ENCODE measurements at places on chromosomes 3 and 15.

- H3K36me3 ChIP-seq: no peaks in the 10 kb centered on the region
- no peak overlapping the region for H3K4me3 ChIP-seq
- H3K27me3 ChIP-seq: no peaks in the 10 kb centered on the region
Measured at GRCh38 chr15:75695220-75695619, 17.4 kb downstream of the CSPG4 start.

- peak; percentile 77 for DNase-seq
- H3K27ac ChIP-seq: peak overlapping the region; percentile 93
- peak overlapping the region; percentile 40 for H3K4me3 ChIP-seq
- no peaks in the 10 kb centered on the region for H3K27me3 ChIP-seq
- peaks cover 90% of the 10 kb centered on the region for H3K4me1 ChIP-seq
- H3K36me3 ChIP-seq: no peaks in the 10 kb centered on the region
Measured at GRCh38 chr3:66439666-66440344, 61.0 kb downstream of the LRIG1 start.

- no peak overlapping the region for H3K27ac ChIP-seq
- no peaks in the 10 kb centered on the region for H3K27me3 ChIP-seq
- no peaks in the 10 kb centered on the region for H3K4me1 ChIP-seq
- H3K4me3 ChIP-seq: no peak overlapping the region
Measured at GRCh38 chr3:195034101-195034500, 236.9 kb downstream of the XXYLT1 start.

GRCh38 chr3:138059261-138059660 lies 49.3 kb downstream of the CLDN18 start:
- no peaks in the 10 kb centered on the region for H3K27me3 ChIP-seq
- H3K36me3 ChIP-seq: no peaks in the 10 kb centered on the region

DNA sequence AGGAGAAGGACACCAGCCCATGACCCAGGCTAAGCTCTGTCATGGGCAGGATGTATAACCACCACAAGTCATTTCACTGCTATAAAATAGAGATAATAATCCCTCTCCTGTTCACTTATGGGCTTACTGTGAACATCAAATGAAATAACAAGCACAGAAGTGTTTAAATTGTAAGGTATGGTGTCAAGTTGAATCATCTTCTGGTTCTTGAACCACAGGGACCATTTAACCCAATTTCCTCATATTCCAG lies 44.3 kb upstream of the TLE3 start:
- DNase-seq: no peak
- no peak overlapping the region for H3K27ac ChIP-seq
- no peaks in the 10 kb centered on the region for H3K36me3 ChIP-seq
- H3K27me3 ChIP-seq: no peaks in the 10 kb centered on the region
- H3K4me1 ChIP-seq: no peaks in the 10 kb centered on the region

- H3K27me3 ChIP-seq: no peaks in the 10 kb centered on the region
- DNase-seq: peak; percentile 63
- H3K4me1 ChIP-seq: peaks cover 97% of the 10 kb centered on the region
- H3K27ac ChIP-seq: peak overlapping the region; percentile 49
Measured at GRCh38 chr3:43953814-43954692, 263.3 kb downstream of the ABHD5 start.

GRCh38 chr3:100789579-100789978 lies 80.3 kb downstream of the TFG start:
- no peaks in the 10 kb centered on the region for H3K4me1 ChIP-seq
- no peak overlapping the region for H3K4me3 ChIP-seq
- H3K27ac ChIP-seq: no peak overlapping the region
- no peak for DNase-seq
- no peaks in the 10 kb centered on the region for H3K27me3 ChIP-seq

DNA sequence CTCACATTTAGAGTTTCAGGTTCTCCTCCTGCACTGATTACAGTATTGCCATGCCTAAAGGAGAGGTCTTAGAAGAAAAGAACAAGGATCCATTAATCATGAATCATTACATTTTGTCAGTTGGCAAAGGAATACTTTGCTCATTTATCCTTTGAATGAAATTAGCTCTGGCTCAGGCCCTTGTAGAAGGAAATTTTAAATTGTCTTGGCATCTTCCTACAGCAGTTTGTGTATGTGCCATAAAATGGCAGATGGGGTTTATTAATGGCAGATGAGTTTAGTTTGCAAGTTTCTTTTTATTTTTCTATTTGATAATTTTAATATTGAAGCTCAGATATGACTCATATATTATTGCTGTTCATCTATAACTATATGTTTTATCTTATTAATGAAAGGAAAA lies 181.2 kb upstream of the EPHA3 start:
- no peaks in the 10 kb centered on the region for H3K27me3 ChIP-seq
- H3K36me3 ChIP-seq: no peaks in the 10 kb centered on the region
- no peak overlapping the region for H3K4me3 ChIP-seq
- DNase-seq: no peak
- H3K27ac ChIP-seq: no peak overlapping the region

DNA sequence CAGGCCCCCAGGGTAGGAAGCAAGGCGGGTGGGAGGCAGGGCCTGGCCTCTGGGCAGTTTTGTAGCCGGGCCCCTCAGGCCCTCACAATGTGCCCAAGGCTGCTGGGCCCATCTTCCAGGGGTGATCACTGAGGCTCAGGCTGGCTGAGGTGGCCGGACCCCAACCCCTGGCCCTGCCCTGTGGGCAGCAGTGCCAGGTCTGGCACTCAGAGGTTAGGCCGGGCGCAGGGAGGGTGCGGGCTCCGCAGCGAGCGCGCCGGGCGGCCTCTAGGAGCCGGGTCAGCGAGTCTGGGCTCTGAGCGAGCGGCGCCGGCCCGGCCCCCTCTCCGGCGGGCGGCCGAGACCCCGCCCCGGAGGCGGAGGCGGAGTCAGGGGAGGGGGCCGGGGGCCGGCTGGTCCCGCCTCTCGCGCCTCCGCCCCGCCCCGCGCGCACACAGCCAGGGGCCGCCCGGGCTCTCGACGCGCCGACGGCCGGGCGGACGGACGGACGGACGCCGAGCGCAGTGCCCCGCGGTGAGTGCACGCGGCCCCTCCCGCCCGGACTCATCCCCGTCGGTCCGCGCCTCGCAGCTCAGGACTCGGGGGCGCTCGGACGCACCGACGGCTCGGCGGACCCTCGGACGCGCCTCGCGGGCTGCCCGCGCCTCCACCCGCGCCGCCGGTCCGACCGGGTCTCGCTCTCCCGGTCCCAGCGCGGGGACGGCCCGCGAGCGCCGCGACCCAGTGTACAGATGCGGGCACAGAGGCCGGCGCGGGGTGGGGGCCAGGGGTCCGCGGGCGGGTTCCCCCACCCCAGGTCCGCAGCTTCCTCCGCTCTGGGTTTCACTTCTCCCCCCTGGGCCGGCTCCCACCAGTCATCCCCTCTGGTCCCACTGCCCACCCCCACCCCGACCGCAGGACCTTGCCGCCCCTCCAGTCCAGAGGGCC lies at the start of gene FBLN2:
Gene FBLN2, plus strand, starts transcription at position 430 of the 927 bp plus-strand sequence. CDS start 21,231 bp downstream, outside the sequence.
- no peak within 1 kb of the TSS for H3K27ac ChIP-seq
- H3K4me3 ChIP-seq: no peak within 1 kb of the TSS
- peaks cover 10% of the 10 kb centered on the region for H3K4me1 ChIP-seq
- DNase-seq: no peak

DNA sequence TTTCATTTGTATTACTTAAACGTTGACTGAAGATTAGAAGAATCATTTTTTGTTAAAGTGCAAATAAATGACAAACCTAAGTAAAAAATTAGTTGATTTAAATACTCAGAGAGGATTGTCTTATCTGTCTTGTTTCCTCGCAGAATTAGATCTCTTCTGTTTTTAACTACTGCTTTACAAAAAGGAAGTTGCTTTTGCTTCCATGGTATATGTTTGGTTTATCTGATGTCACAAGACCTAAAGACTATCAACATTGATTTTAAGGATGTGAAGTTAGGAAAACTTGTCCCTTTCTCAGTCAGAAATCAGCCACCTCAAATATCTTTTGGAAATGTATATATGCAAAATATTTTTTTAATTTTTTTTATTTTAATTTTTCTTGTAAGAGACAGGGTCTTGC lies 28.7 kb downstream of the GPR171 start:
- peaks cover 3% of the 10 kb centered on the region for H3K27me3 ChIP-seq
- no peak overlapping the region for H3K4me3 ChIP-seq
- no peak overlapping the region for H3K27ac ChIP-seq
- H3K36me3 ChIP-seq: no peaks in the 10 kb centered on the region
- peaks cover 3% of the 10 kb centered on the region for H3K4me1 ChIP-seq

DNA sequence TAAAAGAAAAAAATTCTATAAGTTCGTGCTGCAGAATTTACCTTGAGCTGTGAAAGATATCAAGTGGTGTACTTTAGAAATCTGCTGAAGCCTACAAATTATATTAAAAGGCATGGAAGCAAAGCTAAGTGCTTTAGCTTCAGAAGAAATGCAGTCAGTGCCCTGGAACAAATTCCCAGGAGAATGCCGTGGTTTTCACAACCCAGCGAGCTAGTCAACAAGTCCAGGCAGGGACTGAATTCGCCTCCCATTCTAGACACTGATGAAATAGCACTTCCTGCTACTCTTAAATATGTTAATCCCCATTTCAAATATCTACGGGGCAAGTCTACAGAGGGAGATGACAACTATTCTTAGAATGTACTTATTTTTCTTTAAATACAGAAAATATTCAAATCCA lies 326.4 kb upstream of the IGF1R start:
- H3K4me1 ChIP-seq: no peaks in the 10 kb centered on the region
- H3K27ac ChIP-seq: no peak overlapping the region
- no peak overlapping the region for H3K4me3 ChIP-seq
- no peaks in the 10 kb centered on the region for H3K36me3 ChIP-seq
- no peak for DNase-seq

DNA sequence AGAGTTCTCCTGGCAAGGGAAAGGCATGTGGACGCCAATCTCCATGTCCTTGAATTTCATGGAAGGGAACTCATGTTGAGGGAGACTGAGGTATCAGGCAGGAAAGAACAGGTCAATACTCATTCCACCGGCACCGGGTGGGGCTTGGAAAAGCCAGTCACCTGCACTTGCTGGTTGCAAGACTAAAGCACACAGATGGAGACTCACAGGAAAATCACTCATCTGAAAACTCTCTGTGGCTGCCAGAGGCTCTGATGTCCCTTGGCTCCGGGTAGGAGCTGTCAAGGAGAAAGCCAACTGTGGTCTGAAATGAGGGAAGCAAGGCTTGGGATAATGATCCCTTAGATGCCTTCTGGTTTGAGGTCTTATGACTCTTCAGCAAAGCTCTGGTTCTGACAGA lies 8.7 kb upstream of the CGNL1 start:
- no peak for DNase-seq
- H3K36me3 ChIP-seq: no peaks in the 10 kb centered on the region
- no peaks in the 10 kb centered on the region for H3K4me1 ChIP-seq
- no peak overlapping the region for H3K4me3 ChIP-seq
- H3K27me3 ChIP-seq: no peaks in the 10 kb centered on the region

- peak overlapping the region; percentile 98 for H3K27ac ChIP-seq
- H3K4me1 ChIP-seq: peaks cover 100% of the 10 kb centered on the region
- H3K36me3 ChIP-seq: peaks cover 12% of the 10 kb centered on the region
- peak overlapping the region; percentile 60 for H3K4me3 ChIP-seq
Measured at GRCh38 chr3:43096761-43097160, 9.1 kb downstream of the POMGNT2 start.

DNA sequence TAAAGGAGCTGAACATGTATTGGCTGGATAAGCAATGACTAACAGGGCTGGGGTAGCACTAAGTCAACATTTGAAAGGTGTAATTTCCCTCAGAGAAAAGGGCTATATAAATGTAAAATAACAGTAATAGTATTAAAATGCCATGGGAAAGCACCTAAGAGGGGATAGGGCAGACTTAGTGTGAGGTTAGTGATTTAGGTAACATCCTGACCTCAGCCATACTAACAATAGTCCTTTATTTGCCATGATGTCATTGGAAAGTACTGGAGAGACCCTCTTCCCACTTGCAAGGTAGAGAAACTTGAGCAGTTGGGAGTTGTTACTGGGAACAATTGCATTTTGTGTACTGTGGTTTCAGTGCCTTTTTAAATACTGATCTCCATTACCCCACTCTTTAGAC lies 103.4 kb downstream of the LSAMP start:
- no peaks in the 10 kb centered on the region for H3K4me1 ChIP-seq
- no peaks in the 10 kb centered on the region for H3K27me3 ChIP-seq
- no peaks in the 10 kb centered on the region for H3K36me3 ChIP-seq
- H3K4me3 ChIP-seq: no peak overlapping the region
- no peak for DNase-seq
- no peak overlapping the region for H3K27ac ChIP-seq

DNA sequence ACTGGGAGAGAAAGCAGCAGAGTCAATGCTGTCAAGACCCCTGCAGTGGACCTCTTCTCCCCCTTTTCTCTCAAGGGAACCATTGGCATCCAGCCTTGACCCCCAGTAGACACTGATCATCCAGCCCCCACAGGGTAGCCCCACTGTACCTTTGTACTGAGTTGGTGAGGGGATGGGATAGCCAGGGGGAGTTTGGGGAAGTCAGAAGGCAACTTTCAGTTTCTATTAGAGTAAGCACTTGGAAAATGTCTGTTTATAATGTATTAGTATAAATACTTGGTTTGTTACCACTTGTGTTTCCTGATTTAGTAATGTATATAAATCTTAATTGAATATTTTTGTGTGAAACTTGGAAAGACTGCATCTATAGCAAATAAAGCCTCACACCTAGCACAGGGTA lies 25.0 kb downstream of the DAG1 start:
- peaks cover 3% of the 10 kb centered on the region for H3K4me1 ChIP-seq
- no peaks in the 10 kb centered on the region for H3K36me3 ChIP-seq
- no peaks in the 10 kb centered on the region for H3K27me3 ChIP-seq

DNA sequence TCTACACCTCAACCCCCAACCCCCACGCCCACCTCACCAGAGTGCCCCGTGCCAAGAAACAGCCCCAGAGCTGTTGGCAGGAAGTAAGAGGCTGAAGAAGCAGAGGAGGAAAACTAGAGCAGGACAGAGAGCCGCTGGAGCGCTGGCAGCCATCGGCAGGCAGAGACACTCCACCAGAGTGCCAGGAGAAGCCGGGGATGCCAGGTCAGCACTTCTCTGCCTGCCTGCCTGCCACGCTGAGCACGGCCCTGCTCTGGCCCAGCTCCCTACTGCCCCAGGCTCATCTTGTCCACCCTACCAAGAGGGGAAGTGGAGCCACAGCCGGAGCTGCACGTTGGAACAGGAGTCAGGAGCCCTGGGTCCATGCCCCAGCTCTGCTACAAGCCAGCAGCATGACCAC lies 29.7 kb downstream of the CACNA2D2 start:
- no peak overlapping the region for H3K27ac ChIP-seq
- H3K4me1 ChIP-seq: no peaks in the 10 kb centered on the region
- H3K4me3 ChIP-seq: no peak overlapping the region

DNA sequence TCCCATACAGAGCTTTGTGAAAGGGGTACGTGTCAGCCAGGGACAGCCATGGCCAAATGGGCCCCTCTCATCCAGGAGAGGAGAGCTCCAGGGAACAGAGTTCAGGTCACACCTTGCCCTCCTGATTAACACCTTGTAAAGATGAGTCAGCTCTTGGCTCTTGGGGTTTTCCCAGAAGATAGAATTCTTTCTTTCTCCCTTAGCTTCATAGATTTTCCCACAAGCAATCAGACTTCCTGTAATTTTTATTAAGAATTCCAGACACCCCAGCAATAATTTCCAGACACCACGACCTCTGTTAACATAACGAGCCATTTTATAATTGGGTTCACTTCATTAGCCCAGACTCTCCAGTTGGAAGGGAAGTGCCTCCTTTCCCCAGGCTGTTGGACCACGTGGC lies 86.4 kb downstream of the LRTM1 start:
- no peaks in the 10 kb centered on the region for H3K27me3 ChIP-seq
- DNase-seq: no peak
- no peaks in the 10 kb centered on the region for H3K4me1 ChIP-seq
- H3K4me3 ChIP-seq: no peak overlapping the region
- no peaks in the 10 kb centered on the region for H3K36me3 ChIP-seq
- H3K27ac ChIP-seq: no peak overlapping the region
